ENCODE measurements at places on chromosomes 1 and 21.

DNA sequence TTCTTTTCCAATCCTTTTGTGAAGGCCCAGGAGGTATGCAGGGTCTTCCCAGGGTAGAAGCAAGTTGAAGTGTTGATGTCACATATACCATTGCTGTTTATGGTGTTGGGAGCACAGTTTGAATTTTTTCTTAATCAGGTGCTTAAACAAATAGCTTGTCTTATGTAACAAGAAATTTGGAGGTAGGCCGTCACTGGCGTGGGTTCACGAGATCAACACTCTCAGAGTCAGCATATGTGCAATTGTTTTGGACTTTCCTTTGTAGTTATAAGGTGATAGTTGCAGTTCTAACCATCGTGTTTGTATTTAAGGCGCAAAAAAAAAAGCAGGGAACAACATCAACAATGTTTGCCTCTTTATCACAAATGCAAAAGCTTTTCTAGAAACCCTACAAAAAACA is 13.3 kb downstream of the FNBP1L start:
- DNase-seq: no peak

DNA sequence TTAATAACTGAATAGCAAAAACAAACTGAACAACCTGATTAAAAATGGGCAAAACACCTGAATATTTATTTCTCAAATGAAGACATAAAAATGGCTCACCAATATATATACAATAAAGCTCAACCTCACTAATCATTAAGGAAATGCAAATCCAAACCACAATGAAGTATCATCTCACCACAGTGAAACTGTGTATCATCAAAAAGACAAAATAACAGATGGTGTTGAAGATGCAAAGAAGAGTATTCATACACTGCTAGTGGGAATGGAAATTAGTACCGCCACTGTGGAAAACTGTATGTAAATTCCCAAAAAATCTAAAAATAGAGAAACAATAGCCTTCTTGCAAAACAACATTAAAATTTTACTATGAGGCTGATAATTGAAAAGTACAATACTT is 1660.1 kb upstream of the B3GALT2 start:
- DNase-seq: no peak

- DNase-seq: no peak
Measured at GRCh38 chr1:43776043-43776761, 68.9 kb downstream of the ST3GAL3 start.

GRCh38 chr1:222657899-222658298 is 40.0 kb downstream of the MIA3 start:
- DNase-seq: no peak

DNA sequence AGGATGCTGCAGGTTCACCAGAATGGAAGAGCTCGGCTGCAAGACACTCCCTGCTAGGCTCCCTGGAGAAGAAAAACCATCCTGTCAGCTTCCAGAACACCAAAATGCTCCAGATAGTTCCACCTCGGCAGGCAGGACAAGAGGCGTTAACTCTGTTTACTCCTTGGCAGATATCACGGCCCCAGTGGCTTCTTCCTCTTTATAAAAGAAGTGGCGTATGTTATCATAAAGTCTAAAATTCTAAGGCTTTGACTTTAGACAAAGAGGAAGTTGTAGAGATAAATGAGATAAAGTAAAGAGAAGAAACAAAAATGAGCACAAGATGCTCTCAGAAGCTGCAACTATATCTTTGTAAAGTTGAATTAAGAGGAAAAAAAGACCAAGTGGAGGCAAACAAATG is 24.3 kb upstream of the MTF1 start:
- DNase-seq: peak; percentile 16

- no peak for DNase-seq
Measured at GRCh38 chr1:66286307-66286706, 247.6 kb upstream of the SGIP1 start.

GRCh38 chr1:107670397-107671040 is 294.5 kb downstream of the VAV3 start:
- DNase-seq: no peak

GRCh38 chr1:23868557-23869016 is 497 bp upstream of the FUCA1 start:
- peak; percentile 14 for DNase-seq

- DNase-seq: no peak
Measured at GRCh38 chr1:30942326-30942963, 33.9 kb upstream of the SDC3 start.

DNA sequence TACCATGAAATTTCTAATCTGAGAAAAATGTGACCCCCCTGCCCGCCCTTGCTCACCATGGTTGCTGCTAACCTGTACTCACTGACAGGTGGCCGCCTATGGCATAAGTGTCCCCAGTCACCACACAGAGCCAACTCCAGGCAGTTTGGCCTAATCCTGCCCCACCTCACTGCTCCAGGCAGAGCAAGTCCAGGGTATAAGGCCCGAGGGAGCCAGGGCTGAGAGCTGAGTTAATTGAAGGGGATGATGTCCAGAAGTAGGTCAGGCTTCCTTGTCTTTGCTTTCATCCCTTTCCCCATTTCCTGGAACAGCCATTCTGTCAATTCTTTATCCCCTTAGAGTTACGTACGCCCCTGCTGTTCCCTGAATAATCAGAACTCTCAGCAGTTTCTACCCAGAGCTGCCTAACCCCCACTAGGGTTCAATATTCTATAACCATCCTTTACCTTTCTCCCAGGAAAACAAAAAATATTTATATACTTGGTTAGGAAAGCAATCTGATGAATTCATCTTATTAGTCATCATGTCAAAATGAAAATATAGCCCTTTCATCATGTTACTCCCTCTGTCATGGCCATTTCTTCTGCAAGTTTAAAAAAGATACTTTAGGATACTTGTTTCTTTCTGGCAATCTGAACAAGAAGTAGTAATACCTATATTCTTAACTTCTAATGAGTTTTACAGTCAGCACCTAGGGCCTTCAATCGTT is 29.4 kb upstream of the CD101 start:
- DNase-seq: no peak

- no peak for DNase-seq
Measured at GRCh38 chr1:15215116-15215515, 31.9 kb upstream of the FHAD1 start.

DNA sequence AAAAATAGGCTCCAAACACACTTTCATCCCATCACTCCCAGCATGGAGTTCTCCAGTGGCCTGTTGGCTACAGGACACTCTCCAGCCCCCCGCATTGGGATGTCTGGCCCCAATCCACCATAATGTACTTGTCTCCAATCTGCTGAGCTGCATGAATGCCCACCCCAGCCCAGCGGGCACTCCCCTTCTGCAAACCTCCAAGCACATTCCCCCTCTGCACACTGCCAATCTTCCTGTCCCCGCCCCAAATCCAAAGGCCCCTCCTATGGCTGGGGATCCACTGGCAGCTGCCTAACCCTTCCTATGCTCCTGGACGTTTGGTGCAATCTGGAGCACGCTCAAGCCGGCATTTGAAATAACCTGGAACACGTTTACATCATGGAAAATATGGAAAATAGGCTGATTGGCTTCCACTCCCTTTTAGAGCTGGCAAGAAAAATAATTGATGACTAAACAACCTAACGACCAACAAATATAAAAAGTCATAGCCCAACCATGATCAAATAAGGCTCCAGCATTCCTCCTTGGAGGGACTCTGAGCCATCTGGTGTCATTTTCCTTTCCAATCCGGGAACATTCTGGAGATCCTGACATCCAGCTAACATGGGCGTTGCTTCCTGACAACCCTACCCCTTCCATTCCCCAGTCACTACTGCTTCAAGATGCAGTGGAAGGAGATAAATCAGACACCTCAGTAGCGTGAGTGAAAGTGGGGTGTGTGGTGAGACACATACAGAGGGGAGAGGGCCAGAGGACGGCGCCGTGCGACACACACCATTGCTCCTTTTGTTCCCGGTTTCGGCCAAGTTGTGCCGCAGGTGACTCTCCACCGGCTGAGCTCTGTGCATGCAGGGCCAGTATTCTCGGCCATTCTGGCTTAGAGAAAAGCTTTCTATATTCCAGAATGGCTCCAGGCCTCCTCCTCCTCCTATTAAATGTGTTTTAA is 41.6 kb downstream of the PDE9A start:
- no peak for DNase-seq

DNA sequence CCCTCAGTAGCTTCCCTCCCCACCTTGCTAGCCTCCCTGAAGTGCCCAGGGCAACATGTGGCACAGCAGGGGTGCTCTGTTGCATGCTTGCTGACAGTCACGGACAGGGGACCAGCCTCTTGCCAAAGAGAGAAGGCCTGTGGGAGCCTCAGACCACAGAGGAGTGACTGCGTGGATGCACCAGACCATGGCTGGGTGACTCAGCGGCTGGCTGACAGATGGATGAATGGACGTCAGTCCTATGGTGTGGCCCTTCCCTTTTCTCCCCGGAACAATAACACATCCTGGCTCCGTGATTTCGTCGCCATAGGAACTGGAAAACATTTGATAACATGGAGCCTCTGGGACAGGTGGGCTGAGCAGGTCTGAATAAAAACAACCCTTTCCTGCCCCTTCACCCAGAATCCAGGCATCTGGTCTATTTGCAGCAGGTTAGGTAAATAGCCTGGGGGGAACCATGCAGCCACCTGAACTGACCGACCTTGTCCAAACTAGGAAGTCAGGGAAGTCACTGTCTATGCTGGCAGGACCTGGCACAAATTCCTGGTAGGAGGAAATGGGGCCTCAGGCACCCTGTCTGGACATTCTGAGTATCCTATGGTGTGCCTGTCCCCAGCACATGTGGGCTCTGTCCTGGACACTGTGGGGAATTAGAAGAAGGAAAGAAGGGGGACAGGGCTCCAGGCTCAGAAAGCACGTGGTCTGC is 53.3 kb downstream of the NENF start:
- DNase-seq: peak; percentile 92

- DNase-seq: peak; percentile 72
Measured at GRCh38 chr1:67760030-67760821, 73.0 kb downstream of the GNG12 start.

DNA sequence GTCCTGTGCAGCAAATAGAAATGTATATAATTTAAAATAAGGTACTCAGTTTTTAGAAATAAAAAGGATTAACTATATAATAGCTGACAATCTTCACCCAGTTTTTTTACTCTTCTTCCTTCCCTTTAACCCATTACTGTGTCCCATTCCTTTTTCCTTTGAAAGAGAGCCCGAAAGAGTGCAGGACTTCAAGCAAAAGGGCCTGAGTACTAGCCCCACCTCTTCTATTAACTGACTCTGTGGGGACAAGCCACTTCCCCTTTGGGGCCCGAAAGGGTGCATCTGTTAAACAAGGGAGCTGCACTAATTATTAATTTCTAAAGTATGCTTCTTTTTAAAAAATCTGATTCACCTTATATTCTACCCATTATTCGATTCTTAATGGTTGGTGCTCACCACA is 3.3 kb downstream of the USP24 start:
- no peak for DNase-seq

- DNase-seq: no peak
Measured at GRCh38 chr1:209645574-209646452, 6.4 kb downstream of the LAMB3 start.

DNA sequence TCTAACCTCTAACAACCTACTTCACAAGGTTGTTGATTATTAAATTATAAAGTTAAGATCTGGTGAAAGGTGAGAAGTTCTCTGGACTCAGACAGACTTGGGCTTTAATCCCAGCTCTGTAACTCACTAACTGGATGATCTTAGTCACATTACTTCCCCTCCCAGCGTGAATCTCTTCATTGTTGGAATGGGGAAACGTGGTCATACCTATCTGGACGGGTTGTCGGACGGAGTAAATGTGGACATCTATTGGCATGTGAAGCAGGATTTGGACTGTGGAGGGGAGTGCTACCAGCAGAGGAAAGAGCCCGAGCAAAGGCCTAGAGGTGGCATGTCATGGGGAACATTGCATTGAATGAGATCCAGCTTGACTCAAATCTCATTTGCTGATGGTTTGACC is 45.1 kb upstream of the RPL11 start:
- DNase-seq: no peak

DNA sequence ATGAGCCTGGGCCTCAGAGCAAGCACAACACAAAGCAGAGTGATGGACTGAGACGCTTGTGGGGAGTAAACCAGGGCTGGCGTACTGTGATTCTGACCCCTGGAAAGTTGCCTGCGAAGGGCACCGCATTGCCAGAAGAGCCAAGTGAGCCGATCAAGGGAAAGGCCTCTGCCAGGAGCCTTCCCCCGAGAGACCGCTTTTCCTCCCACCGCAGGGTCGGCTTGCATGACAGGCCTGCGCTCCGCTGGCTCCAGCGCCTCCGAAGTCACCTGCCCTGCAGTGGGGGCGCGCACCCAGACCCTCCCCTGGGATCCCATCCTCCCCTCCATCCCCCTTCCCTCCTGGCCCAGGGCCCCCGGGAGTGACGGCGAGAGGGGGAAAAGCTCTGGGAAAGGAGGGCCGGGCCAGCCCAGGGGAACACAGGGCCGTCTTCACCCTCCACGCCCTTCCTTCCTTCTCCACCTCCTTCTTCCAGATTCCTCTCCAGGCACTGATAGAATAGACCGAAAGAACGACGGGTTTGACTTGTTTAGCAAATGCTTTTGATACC is 165.0 kb downstream of the TRIM33 start:
- DNase-seq: peak; percentile 60

DNA sequence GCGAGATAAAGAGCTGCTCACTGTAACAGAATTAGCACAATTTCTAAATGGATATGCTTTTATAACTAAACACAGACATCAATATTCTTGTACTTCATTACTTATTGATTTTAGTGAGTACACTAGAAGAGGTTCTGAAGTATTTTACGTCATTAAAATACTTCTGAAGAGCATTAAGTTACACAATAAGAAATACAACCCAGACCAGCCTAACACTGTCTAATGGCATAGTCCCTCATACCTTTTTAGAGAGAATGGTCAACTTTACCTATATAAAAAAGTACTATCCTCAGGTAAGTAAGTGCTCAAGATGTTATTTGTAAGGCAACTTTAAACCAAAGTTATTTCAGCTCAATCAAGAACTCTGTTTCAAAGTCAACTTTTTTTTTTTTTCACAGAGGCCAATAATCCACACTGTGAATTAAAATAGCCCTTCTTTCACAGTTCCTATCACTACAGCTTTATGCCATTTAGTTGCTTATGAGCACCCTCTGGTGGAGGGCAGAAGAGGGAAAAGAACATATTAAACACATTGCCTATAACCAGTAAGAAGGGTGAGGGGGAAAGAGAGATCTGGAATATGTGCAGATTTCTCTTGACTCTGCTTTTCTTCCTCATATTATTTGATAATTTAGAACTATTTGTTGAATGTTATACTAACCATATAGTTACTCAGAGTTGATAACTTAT is 182.1 kb upstream of the DMRTA2 start:
- peak; percentile 68 for DNase-seq

DNA sequence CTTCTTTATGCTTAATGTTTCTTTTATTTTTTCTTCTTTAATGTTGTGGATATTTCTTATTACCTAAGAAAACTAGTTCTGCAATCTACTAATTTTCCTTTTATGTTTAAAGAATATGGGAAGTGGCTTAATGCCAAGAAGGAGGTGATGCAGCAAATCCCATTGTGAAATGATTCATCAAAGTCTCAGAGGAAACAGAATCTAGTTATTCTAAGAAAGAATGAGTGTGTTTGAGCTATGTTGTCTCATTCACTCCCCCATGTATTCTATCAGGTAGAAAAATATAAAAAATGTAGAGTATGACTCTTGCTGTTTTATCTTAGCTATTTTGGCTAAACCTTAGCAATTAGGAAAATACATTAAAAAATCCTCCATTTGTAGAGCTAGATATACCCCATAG is 659.9 kb upstream of the RGS18 start:
- no peak for DNase-seq

- no peak for DNase-seq
Measured at GRCh38 chr1:243267914-243268653, 12.2 kb downstream of the SDCCAG8 start.

- DNase-seq: no peak
Measured at GRCh38 chr1:18007391-18008041, 100.1 kb upstream of the IGSF21 start.
